T-helper 1 cell (primary cell): ENCODE measurements at places on chromosomes 2 and 18.

DNA sequence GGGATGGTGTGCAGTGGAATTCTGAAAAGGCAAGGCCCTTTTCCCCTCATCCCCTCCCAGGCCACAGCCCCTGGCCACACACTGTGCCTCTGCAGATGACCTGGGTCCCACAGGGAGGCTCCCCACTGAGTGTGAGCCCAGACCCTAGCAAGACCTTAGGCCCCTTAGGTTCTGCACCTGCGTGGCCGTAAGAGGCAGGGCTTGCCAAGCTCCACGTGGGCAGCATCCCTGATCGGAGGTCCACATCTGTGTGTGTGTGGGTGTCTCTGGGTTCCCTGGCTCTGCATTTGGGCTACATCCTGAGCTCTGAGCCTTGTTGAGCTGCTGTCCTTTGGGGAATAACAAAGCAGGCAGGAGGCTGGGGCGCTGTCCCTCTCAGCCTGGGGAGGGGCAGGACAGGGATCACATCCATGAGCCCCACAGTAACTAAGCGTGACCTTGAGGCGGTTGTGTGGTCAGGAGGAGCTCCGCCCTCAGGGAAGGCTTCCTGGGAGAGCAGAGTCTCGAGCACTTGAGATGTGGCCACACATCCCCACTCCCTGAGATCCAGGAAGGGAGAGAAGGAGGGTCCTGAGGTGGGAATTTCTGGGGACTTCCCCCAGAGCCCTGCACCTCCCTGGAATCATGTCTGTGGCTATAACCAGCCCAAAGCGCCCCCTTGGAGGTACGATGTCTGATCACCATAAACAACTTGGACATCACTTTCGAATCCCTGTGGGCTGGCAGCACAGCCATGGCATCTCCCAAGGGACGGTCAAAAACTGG, 84.8 kb downstream of the STPG4 start:
- DNase-seq: no peak

GRCh38 chr2:212974692-212975091, 176.7 kb downstream of the IKZF2 start:
- no peak for DNase-seq

- DNase-seq: no peak
Measured at GRCh38 chr18:23066060-23066459, 69.2 kb upstream of the CABLES1 start.

- DNase-seq: no peak
Measured at GRCh38 chr2:26521054-26521912, 43.4 kb upstream of the OTOF start.

DNA sequence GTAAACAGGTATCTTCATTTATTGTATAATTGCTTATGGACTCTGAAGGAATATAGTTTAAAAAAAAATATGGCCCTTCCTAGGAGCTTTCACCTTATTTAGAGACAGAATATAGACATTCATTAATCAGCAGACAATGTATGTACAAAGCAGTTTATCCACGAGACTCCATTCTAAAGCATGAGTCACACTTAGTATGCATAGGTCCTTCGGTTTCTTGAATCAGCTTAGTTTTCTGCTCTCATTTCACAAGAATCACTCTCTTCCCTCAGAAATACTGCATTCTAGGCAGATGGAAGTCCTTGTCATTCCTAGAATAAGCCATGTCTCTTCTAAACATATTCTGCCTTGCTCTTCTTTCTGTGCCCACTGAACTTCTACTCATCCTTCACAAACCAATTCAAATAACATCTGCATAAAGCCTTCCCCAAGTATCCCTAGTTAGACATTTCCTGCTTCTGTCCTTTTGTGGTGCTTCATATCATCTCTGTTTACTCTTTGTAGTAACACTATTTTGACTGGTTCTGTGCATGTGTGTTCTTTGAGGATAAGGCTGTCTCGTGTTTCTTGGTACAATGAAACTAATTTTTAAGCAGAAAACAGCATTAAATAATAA, 84.5 kb downstream of the PTRHD1 start:
- DNase-seq: no peak

DNA sequence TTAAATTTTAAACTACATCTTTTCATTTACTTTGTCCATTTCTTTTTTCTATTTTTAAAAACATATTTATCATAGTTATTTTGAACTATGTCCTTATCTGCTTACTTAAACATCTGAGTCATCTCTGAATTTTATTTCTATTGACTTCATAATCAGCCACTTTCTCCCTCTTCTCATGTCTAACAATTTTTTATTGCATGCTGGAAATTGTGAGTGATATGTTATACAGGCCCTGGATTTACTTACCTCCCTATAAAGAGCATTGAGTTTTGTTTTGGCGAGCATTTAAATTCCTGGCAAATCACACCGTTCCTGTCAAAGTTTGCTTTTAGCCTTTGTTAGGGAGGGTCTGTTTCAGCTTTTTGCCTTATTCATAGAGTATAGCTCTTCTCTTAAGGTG, 39.3 kb downstream of the KCNIP3 start:
- DNase-seq: no peak

DNA sequence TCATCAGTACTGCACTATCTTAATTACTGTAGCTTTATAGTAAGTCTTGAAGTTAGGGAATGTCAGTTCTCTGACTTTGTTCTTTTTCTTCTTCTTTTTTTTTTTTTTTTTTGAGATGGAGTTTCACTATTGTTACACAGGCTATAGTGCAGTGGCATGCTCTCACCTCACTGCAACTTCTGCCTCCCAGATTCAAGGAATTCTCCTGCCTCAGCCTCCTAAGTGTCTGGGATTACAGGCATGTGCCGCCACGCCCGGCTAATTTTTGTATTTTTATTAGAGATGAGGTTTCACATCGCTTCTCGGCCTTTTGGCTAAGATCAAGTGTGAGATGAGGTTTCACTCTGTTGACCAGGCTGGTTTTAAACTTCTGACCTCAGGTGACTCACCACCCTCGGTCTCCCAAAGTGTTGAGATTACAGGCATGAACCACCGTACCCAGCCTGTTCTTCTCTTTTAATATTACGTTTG, 41.9 kb upstream of the TANC1 start:
- DNase-seq: no peak

DNA sequence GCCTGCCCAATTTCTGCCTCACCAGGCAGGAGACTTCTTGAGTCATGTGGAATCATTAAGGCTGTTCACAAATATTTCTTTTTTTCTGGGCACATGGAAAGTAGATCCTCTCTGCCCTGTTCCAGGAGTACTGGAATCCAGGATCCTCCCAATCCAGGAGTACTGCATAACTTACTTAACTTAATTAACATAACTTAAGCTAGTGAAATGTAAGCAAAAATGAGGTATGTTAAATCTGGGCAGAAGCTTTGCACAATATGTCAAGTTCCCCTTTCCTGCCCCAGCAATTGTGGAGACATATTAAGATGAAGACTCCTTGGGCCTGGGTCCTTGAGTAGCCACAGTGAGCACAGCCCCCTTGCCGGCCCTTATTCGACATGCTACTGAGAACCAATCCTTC, 3.2 kb downstream of the CD207 start:
- no peak for DNase-seq

DNA sequence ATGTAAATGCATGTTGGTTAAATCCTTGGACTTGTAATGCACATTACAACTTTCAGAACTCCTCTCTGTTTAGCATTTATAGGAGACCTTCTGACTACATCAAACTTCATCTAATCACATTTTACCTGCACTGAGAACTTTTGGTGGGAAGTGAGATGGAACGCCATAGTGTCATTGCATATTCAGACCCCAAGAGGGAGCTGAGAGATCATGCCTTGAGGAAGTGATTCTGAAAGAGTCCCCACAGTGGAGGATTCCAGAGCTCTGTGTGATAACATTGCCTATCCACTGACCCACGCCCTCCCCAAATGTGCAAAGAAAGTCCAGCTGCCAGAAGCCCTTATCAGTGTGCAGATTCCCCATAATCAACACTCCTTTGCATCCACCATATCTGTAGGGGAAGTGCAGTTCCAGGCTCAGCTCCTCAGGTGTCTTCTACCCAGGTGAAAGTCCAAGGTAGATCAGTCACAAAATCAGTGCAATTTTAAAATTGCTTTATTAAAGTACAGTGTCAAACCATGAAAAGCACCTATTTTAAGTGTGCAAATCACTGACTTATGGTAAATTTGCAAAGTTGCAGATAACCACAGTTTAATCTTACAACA, 212.4 kb downstream of the RPIA start:
- no peak for DNase-seq

GRCh38 chr2:219419331-219420197, 1.4 kb downstream of the DES start:
- no peak for DNase-seq

GRCh38 chr2:188609321-188610049, 317.8 kb downstream of the GULP1 start:
- DNase-seq: no peak

- no peak for DNase-seq
Measured at GRCh38 chr2:4246364-4247131, 543.2 kb downstream of the DCDC2C start.

- no peak for DNase-seq
Measured at GRCh38 chr18:27500531-27500930, 315.4 kb upstream of the CHST9 start.

DNA sequence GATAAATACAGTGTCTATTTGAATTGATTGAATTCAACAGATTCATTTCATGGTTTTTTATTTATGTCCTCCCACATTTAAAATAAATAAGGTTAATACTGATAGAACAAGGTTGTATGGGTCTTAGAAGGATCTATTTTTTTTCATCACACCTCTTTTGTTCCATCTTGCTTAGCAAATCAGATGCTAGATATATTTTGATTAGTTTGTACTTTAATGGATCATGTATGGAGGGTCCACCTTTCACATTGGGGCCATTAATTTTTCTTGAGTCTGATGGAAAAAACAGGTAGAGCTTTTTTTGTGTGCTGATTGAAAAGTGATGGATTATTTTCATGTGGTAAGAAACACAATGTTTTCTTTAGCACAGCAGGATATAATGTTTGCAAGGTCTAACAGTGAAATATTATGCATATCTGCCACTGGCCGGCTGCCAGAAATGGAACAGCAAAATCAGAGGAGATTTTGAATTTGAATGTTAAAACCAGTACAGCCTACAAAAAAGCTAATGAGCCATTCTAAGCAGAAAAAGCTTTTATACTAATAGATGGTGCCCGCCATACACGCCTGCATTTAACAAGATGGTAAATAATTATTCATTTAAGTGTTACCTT, 188.1 kb upstream of the ETAA1 start:
- DNase-seq: no peak

DNA sequence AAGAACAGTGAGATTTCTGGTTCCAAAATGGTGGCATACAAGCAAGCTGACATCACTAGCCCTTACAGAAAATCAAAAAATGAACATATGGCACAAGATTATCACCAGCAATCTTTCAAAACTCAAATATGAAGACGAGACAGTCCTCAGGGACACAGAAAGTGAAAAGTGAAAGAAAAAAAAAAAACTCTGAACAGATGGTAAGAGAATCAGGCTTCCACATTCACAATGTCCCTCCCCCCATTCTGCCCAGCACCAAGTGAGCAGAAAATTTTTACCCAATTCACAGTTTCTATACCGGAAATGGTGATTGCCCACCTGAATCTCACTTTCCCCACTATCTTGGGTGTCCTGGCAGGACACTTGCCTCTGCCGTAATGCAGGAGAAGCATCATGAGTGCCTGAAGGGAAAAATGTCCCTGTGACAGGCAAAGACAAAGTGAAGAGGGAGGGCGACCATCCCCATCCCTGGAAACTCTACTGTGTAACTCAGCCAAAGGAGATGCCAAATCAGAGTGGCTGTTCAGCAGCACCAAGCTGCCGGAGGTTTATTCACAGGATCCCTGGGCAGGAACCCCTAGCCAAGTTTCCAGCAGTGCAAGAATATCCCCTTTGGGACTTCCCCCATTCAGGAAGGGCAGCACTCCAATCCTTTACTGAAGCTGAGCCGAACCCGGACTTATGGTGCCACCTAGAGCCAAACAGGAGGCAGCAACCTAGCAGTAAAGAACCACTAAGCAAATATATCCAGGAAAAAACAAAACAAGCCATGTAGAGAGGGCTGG, 312.2 kb downstream of the LRATD1 start:
- DNase-seq: no peak

DNA sequence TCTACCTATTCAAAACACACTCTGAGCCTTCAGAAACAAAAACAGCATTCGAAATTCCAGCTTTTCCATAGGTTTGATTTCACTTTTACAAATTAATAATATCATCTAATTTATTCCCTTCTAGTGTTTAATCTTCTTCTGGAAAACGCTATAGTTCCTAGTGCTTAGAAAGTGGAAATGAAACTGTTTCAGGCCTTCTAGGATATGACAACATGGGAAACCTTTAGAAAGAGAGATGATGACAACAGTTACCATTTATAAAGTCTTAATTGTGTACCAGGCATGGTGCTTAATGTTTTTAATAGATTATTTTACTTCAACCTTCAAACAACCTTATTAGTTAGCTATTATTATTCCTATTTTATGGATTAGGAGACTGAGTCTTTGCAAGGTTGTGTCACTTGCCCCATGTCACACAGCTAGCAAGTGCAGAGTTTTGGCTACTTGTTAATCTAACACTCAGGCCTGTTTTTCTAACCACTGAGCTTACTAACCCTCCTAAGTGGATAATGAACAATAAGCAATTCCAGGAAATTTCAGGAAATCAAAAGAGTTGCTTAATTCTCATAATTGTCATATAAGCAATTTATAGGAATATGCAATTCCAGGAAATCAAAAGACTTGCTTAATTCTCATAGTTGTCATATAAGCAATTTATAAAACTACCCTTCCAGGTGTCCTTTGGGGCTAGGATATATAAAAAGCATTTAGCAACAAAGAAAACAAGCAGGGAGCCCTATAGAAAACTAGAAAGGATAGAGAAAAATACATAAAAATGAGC, 206.0 kb downstream of the ZNF521 start:
- no peak for DNase-seq

- no peak for DNase-seq
Measured at GRCh38 chr2:224520064-224520463, 65.1 kb downstream of the CUL3 start.

DNA sequence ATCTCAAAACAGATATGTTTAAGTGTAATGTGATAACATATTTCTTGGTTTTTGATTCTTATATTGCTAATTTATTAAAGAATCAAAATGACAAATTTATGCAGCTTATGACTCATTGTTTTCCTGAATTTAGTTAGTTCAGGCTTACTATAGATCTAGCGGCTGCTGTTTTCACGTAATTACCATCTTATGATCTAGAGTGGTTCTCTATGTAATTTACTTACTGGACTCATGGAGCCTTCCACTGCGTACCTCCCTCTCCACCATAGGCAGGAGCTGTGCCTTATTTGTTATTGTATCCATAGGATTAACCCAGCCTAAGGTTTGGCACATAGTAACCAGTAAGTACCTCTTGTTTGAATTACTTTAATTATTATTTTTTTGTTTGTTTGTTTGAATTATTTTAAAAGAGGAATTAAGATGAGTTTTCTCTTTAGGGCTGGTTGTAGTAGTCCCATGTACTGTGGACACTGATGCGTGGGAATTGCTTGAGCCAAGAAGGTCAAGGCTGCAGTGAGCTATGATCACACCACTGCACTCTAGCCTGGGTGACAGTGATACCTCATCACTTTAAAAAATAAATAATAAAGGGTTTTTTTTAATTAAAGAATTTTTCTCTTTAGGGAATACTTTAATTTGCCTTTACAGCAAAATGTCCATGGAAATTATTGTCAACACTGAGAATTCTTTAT, 165.5 kb downstream of the PHLPP1 start:
- DNase-seq: no peak

GRCh38 chr18:49174478-49174877, 223.7 kb upstream of the SMAD7 start:
- no peak for DNase-seq
